ENCODE measurements at places on chromosomes 16 and 17. TPM values are rescaled to one million over a fixed set of nuclear protein-coding genes. Genes with fewer than 3 reads are reported as not detected.

IRX6 gene
- not detected for total RNA-seq

CRHR1 gene
- total RNA-seq, result not detected

MLKL gene
- 24.0 TPM for total RNA-seq

PRKCB gene
- total RNA-seq, result 109 TPM

MYH11 gene
- total RNA-seq, result not detected

SLC5A11 gene
- total RNA-seq, result 0.07 TPM

CLEC18A gene
- total RNA-seq, result 0.39 TPM

CCDC92B gene
- 0.23 TPM for total RNA-seq

Measured in activated T-helper 1 cell treated with anti-CD3 and anti-CD28 coated beads, Interleukin-12 subunit alpha, Interleukin-12 subunit beta, Interleukin-2, Interleukin-4 antibody, amounts not matched to agents 30 ng/mL and 10 ng/mL and 1 ng/mL, durations not matched to agents 14 hours and 24 hours and 36 hours (primary cell).